ENCODE measurements at places on chromosomes 1 and 21.

DNA sequence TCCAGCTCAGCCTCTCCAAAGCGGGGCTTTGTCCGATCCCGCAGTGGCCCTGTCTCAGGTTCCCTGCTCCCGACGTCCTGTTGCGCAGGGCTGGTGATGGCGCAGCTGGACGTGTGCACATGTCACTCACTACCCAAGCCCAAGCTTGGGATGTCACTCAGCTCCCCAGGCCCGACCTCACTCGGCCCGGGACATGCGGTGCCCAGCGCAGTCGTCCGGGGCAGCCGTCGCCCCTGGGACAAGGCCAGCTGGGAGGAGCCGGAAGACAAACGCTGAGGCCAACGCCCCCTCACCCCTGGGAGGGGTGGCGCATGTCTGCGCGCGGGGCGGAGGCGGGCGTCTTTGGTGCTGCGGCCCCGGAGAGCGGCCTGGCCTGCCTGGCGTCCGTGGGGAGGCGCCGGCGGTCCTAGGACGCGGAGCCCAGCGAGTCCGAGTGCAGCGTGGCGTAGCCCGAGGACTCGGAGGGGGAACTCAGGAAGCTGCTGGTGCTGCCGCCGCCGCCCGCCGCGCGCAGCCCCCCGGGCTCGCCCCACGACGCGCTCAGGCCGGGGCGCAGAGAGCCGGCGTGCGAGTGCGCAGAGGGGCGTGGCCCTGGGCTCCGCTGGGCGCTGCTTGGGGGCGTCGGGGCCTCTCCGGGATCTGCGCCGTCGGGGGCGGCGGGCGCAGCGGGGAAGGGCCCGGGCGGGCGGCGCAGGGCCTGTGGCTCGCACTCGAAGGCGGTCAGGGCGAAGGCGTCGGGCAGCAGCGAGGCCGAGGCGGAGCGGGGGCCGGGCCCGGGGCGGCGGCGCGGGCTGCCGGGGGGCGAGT, 5.2 kb downstream of the HES3 start:
- DNase-seq = no peak

DNA sequence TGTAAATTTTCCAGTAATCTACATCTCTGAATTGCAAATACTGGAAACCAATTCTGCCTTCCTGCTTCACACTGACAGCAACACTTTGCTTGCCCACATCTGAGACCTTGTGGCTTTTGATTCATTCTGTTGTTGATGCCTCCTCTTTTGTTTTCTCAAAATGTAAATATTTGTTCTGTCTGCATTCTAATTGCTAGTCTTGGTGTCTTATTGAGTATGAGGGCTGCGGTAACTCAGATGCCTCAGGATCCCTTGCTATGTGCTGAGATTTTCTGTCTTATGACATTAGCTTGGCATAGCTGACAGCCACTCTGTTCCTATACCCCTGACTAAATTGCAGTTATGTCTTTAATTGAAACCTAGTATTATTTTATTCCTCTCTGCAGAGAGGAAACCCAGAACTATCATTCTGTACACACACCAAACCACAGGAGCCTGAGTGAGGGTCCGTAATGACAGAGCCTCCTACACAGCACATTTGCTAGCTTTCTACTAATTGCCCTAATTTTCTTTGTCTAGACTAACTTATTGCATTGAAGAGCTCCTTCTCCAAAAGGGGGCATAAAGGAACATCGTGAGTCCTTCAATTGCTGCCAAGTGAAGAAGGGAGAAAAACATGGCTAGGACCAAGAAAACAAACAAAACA, 72.1 kb downstream of the GREM2 start:
- no peak for DNase-seq

GRCh38 chr1:100377590-100378361, 25.5 kb downstream of the CDC14A start:
- DNase-seq = no peak

DNA sequence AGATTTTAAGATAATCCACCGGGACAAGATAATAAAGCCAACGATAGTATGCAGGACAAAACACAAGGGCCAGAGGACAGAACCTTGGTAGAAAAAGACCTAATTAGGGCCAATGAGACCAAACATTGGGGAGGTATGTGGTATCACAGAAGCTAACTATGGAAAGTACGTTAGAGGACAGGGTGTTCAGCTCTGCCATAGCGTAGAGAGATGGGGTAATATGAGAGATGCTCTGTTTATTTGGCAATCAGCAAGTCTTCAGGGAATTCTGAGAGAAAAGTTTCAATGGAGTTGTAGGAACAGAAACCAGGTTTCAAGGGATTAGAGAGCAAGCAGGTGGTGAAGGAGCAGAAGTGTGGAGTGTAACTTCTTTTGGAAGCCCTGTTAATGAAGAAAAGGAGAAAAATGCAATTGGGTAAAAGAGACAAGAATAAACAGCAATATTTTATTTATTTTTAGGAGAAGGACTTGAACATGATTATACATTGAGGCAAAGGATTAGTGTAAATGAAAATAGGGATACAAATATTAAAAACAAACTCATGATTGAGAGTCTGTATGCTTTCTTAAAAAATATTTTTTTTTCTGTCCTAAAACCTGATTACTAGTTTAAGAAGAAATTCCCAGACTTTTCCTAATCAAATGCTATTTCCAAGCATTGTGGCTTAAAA, 24.0 kb downstream of the EEIG2 start:
- no peak for DNase-seq

GRCh38 chr1:195495720-195496635, 1112.3 kb downstream of the KCNT2 start:
- no peak for DNase-seq
